Stimulated activated naive CD4-positive, alpha-beta T cell treated with Interleukin-2 at 50 U/mL for 16 hours (primary cell): ENCODE measurements at places on chromosomes 1 and 21.
A peak's percentile ranks its signal among the peaks of the same experiment; 100 is the strongest.

- DNase-seq: no peak
Observed at GRCh38 chr1:201540846-201541735, 2.2 kb downstream of the NAV1 start.

DNA sequence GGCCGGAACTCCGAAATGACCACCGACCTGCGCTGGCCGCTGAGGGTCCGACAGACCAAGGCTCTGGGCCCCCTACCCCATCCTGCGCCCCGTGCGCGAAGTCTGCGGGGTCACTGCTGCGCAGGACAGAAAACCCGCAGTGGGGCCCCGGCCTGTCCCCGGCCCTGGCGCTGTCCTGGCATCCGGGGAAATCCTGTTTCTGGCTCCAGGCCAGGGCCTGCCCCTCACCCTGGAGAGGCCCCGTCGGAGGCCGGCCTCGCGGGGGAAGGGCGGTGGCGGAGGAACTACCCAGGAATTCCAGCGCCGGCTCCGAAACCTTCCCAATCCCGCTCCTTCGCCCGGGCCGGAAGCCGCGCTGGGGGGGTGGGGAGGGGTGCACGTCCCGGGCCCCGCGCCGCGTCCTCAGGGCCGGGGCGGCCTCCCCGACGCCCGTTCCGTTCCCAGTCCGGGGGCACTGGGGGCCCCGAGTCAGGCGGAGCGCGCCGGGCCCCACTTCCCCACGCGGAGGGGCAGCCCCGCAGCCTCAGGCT is 77.0 kb downstream of the MORN1 start:
- DNase-seq: no peak

DNA sequence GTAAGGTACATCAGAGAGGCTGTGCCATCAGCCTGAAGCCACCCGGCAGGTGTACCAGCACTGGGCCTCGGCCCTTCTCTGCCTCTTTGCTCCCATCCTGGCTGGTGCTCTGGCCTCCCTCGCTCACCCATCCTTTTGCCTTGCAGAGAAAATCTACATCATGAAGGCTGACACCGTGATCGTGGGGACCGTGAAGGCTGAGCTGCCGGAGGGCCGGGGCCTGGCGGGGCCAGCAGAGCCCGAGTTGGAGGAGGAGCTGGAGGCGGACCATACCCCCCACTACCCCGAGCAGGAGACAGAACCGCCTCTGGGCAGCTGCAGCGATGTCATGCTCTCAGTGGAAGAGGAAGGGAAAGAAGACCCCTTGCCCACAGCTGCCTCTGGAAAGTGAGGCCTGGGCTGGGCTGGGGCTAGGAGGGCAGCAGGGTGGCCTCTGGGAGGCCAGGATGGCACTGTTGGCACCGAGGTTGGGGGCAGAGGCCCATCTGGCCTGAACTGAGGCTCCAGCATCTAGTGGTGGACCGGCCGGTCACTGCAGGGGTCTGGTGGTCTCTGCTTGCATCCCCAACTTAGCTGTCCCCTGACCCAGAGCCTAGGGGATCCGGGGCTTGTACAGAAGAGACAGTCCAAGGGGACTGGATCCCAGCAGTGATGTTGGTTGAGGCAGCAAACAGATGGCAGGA is 24.5 kb upstream of the TNFRSF1B start:
- no peak for DNase-seq

DNA sequence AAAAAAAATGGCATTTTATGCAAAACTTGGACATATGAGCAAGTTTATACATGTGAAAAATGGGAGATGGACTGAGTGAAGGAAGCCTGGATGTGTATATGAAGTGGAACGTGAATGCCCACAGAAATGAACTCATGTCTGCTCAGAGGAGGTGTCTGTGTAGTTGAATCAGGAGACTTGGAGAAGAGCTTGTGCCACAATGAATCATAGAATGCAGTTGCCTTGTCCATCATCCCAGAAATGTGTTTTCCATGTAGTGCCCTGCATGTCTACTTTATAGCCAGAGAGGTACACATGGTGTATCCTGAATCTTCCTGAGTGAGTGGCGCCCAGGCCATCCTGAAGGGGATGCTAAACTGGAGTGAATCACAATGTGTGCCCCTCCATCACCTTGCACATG is 2.6 kb upstream of the ILDR2 start:
- DNase-seq: no peak

- peak; percentile 86 for DNase-seq
Observed at GRCh38 chr1:151510957-151511635, at the start of gene CGN. CGN (plus strand) TSS chr1:151511387; CDS start chr1:151518520, 7,133 bp downstream.

DNA sequence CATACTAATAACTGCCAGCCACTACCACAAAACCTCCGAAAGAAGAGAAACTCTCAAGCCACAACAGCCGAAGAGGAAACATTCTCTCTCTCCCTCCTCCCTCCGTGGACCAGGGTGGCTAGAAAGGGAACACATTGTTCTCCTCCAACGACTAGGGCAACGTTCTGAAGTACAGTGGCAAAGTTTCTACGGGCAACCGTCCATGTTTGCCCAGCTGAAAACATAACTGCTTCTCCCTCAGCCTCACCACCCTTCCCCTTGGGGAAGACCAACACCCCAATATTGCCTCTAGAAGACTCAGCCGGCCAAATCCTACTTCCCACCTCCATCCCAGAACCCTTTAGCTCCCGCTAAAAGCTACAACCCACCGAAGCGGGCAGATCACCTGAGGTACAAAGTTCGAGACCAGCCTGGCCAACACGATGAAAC is 2.0 kb downstream of the GLUL start:
- DNase-seq: no peak

- DNase-seq: no peak
Observed at GRCh38 chr1:119774746-119775490, 6.2 kb upstream of the HMGCS2 start.

- DNase-seq: no peak
Observed at GRCh38 chr1:94401206-94401605, 17.0 kb upstream of the ABCD3 start.
